ENCODE measurements at places on chromosomes 4 and X.
A peak's percentile ranks its signal among the peaks of the same experiment; 100 is the strongest.

DNA sequence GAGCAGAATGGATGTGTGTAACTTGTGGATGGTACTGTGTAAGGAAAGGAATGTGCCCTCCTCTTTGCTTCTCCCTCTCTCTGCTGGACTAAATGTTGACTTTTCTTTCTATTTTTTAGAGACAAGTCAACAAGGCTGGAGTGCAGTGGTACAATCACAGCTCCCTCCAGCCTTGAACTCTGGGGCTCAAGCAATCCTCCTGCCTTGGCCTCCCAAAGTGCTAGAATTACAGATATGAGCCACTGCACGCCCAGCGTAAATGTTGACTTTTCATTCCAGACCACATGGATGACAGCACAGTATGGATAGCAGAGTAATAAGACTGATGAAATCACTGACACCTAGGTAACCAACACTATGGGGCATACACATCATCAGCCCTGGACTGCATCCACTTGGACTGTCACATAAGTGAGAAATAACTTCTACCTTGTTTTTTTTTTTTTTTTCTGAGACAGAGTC lies 5.1 kb upstream of the RPS3A start:
- no peak for DNase-seq

DNA sequence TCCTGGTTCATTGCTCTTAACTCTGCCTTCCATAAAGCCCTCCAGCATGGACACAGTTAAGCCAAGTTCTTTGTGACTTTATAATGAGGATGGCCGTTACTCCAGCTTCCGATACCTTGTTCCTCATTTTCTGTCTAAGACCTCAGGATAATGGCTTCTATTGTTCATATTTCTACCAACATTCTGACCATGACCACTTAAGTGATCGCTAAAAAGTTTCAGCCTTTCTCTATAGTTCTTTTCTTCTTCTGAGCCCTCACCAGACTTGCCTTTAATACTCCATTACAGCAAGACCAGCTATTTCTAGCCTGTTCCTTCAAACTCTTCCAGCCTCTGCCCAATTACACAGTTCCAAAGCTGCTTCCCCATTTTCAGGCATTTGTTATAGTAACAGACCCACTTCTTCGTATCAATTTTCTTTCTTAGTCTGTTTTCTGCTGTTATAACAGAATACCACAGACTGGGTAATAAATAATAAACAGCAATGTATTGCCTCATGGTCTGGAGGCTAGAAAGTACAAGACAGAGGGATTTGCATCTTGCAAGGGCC lies 12.3 kb downstream of the RNF175 start:
- no peak for DNase-seq

DNA sequence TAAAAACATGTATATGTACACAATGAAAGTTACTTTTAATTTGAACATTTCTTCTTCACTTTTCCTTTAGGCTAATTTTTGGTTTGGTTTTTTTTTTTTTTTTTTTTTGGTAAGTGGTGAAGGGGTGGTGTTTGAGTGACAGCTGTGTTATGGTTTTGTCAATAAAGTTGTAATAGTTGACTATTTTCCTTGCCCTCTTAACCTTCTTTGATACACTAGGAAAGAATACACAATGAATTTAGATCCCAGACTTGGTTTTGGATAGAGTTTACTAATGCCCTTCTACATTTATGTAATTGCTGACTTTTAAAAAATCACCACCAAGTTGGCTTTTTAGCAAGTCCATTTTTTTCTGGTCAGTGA lies 38.1 kb upstream of the MSMO1 start:
- no peak for DNase-seq

DNA sequence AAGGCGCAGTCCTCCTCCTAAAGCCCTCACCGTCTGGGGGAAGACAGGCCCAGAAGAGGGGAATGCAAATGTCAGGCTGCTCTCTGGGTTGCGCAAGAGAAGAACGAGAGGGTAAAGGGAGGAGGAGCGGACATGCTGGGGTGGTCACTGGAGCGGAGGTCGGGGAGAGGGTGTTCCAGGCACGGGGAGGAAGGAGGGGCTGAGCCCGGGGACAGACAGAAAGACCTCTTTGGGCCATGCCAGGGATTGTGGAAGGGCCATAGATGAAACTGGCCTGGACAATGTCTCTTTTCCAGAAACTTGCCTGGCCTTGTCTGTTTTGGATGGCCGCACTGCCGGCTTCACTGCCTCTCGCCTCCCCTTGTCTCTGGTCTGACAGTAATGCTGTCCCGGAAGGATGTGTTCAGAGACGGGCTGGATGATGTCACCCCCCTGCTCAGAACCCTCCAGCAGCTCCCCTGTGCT lies 121.0 kb downstream of the SORCS2 start:
- DNase-seq = no peak

GRCh38 chrX:149370097-149370496 lies 135.0 kb downstream of the IDS start:
- DNase-seq = no peak

DNA sequence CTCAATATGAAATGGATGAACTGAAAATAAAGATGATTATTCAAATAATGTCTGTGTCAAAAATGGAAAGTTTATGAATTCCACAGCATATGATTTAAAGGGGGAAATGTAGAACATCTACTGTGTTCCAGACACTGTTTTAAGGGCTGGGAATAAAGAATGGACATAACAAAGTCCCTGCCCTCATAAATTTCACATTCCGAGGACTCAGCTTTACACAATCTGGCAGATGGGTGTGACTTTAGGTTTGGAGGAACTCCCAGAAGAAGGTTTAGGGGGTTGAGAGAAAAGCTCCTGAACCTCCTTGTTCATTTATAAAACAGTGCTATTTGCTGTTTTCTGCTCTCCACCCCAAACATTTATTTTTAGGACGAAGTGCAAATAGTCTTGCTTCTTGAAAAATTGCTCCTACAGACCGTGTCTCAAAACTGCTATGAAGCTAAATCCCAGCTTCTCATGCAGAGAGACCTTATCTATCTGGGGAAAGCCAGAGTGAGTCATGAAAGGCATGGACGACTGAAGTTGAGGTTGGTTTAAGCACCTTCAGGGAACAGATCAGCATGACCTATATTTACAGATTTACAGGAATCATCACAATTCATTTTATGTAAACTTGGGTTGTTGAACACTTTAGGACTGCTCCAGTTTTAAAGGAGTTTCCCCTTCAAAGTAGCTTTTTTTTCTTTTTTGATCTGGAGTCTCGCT lies 184.3 kb downstream of the HS6ST2 start:
- DNase-seq = peak; percentile 4

- no peak for DNase-seq
These were observed 1.9 kb upstream of the TMSB4X start for GRCh38 chrX:12972878-12973560.

- DNase-seq = peak; percentile 55
These were observed 165.4 kb upstream of the C1QTNF7 start for GRCh38 chr4:15262396-15262795.
